ENCODE measurements at places on chromosomes 1 and 21.

DNA sequence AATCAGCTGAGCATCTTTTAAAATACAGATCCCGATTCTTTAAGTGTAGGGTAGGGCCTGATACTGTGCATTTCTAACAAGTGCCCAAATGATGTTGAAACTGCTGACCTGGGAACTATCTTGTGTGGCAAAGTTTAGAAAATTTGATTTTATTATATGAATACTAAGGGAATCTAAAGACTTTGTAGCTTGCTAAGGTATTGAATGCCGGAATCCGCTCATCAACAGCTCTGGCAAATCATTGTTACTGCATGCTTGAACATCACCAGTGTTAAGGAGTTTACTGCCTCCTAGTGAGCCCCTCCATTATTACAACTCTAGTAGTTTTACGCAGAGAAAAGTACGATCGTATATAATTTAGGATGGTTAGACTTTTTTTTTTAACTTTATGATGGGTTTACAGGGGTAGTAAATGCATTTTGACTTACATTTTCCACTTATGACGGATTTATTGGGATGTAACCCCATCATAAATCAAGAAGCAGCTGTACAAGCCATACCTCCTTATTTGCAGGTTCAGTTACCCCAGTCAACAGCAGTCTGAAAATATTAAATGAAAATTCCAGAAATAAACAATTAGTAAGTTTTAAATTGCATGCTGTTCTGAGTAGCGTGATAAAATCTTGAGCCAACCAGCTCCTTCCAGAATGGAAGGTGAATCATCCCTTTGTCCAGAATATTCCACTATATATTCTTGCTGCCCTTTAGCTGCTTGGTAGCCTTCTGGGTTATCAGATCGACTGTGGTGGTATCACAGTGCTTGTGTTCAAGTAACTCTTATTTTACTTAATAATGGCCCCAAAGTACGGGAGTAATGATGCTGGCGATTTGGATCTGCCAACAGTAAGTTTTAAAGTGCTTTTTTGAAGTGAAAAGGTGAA, 892 bp downstream of the TYW3 start:
- peak; percentile 25 for DNase-seq

GRCh38 chr1:220798338-220798737, 11.6 kb downstream of the MTARC1 start:
- no peak for DNase-seq

DNA sequence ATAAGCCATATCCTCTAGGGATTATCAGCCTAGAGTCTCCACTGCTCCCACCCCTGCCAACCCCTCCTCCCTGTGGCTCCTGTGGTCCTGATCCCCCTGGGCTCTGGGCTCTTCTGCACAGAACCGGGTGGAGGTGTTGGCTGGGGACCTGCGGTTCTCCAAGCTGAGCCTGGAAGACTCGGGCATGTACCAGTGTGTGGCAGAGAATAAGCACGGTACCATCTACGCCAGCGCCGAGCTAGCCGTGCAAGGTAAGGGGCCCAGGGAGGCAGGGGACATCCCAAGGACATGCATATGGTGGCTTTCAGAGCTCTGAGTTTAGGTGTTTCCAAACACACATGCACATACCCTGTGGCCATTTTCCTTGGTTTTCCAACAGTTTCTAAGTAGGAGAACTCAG, 19.3 kb downstream of the CNTN2 start:
- DNase-seq: no peak

GRCh38 chr1:229079016-229079595, 191.8 kb upstream of the RAB4A start:
- no peak for DNase-seq

- no peak for DNase-seq
Observed at GRCh38 chr1:36523850-36524249, 41.1 kb upstream of the CSF3R start.

- no peak for DNase-seq
Observed at GRCh38 chr1:247740721-247741120, 2.3 kb downstream of the OR14K1 start.

- no peak for DNase-seq
Observed at GRCh38 chr1:195462646-195463045, 1145.6 kb downstream of the KCNT2 start.

DNA sequence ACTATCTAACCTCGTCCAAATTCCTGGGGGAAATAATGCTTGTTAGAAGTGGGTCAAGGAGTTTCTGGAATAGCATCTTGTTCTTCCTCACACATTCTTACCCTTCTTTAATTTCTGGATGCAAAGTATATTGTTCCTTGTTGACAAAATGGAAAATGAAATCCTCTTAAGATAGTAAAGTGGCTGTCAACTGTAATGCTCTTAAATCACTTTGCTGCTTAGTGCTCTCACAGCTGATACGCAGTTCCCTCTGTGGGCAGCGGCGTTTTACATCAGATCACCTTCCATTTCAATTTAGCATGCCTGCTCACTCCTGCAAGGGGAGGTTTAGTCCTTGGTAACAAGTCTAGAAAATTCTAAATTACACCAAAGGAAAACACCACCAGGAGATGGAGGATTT, 113.1 kb downstream of the DNM3 start:
- no peak for DNase-seq

DNA sequence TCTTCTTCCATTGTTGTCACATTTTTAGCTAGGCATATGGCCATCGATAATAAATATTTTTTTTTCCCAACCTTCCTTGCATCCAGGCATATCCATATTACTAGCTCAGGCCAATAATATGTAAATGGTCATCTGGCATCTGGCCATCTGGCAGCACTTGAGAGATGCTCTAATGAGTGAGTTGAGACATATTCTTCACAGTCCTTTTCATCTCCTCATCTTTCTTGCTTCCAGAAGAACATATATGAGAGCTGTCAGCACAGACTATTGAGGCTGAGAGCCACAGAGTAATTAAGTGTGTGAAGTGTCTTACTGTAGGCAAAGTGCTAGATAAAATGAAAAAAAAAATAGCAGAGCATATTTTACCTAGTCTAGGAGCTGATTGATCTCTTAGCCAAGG, 628.4 kb upstream of the TMPRSS15 start:
- DNase-seq: no peak

DNA sequence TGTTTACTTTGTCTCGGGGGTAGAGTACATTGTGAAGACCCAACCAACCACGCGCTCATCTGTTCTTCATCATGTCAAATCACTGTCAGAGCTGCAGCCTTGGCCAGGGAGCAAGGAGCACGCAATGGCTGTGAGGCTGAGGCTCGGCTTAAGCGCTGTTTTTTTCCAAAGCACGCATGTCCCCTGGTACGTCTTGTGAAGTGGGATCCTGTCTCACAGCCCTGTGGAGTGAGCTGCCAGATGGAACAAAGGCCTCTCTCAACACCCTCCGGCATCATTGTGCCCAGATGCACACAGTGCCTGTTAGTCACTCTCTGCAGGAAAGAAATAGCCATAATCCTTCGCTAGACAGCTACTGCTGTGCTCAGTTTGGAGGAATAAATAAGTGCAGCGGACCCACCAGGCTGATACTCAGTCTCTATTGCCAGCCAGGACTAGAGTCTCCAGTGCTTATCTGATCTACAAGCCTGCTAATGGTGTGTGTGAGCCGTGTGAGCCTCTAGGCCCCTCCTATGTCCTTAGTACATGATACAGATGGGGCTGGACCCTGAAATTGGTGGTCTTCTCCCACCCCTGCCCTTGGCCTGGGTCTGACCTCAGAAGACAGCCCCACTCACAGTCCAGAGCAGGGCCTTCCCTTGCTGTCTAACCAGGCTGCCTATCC, 91.3 kb upstream of the COA6 start:
- no peak for DNase-seq

DNA sequence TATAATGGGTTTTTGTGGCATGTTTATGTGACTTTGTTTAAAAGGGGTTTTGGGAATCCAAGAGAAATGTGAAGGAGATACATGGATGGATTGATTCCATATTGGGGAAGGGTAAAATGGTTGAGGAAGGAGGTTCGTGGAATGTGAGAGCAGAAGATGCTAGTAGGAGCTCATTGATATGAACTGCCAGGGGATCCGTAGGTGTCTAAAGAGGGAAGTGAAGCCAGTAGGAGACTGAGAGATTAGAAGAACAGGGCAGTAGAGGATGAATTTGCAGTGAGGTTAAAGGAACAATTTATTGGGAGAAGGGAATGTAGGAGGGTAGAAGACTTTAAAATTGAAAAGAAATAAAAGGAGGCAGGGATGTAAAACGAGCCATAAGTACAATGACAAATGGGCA, 252.6 kb downstream of the GPR52 start:
- no peak for DNase-seq

DNA sequence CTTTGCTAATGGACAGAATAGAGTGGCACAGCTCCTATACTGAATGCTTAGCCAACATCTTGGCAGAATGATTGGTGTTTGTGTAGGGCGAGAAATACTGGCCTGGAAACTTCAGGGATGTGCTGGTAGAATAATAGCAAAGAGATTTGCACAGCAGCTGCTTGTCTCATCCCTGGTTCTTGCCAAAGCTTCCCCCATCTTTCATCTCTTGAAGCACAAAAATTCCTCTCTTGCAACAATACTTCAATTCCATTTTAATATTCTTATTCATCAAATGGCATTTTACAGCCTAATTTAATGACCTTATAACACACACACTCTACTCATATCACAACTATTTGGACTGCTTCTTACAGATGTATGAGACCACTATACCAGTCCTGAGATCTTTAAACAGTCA, 37.7 kb downstream of the LHX8 start:
- DNase-seq: no peak

DNA sequence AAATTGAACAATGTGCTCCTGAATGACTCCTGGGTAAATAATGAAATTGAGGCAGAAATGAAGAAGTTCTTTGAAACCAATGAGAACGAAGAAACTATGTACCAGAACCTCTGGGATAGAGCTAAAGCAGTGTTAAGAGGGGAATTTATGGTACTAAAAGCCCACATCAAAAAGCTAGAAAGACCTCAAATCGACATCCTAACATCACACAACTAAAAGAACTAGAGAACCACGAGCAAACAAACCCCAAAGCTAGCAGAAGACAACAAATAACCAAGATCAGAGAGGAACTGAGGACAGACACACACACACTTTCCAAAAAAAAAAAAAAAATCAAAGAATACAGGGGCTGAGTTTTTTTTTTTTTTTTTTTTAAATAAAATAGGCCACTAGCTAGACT, 564.2 kb downstream of the SMYD3 start:
- DNase-seq: no peak

Measured in CD4-positive, CD25-positive, alpha-beta regulatory T cell (primary cell).